ENCODE measurements at places on chromosomes 16 and 17.
A peak's percentile ranks its signal among the peaks of the same experiment; 100 is the strongest.

DNA sequence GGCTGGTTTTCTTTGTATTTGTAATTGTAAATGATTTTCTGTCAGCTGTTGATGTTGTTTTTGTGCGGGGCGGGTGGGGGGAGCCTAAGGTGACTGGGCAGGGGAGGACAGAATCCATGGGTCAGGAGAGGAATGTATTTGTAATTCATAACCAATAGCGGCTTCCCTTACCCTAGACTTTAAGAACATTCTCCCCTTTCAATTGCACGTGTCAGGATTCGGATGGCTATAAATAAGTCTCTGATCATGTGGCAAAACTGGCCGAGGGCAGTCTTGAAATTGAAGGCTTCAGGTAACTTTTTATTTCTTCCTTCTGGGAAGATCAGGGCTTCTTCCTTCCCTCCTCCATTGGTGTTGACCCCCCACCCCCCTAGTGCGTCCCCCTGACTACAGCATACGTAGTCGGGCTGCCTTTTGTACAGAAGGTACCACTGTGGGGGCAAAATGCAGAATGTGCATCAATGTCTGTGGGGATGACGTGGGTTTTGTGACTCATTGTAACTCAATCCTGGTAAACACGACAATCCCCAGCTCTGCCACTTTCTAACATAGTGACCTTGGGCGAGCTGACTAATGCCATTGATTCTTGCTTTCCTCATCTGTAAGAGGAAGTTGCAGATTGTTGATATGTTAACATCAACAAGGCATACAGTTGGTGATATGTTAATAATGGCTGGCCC, 16.2 kb downstream of the MARCHF10 start:
- peak; percentile 63 for DNase-seq

DNA sequence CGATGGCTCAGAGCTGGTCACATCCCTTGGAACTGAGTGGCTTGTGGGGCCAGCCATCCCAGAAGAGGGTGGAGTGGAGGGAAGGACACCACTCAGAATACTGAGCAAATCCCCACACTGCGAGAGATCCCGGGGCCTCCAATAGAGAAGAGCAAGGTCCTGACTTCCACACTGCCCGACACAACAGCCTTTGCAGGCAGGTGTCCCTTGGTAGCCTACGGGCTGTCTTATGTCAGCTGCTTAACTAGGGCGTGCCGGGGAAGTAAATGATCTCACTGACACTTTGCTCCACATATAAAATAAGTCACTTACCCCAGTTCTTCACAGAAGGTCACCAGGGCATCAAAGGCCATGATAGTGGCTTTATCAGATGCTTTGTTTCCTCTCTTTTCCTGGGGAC, 16.1 kb downstream of the RECQL5 start:
- DNase-seq = no peak

DNA sequence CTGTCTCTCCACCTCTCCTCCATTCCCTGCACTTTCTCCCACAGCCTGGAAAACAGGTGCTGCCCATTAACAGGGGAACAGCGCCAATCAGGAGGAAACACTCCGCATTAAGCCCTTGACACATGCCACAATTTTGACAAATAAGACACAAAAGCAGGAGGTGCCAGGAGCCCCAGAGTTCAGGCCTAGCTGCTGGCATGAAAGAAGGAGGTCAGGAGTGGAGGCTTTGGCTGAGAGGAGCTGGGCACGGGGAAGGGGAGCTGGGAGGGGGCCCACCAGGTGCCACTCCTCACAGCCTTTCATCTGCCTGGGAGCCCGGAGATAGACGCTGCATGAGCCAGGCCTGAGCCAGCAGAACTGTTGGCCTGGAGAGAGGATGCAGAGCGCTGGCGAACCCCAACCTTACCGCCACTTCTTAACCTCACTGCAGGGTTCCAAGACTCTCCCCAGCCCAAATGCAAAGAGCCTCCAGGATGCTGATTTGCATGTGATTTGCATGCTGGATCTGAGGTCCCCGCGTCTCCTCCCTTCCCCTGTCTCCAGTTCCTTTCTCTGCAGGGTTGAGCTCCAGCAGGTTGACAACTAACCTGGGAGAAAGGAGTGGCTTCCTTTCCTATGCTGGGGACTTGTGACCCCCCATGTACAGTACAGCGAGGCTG, 139.8 kb upstream of the SDK2 start:
- no peak for DNase-seq

DNA sequence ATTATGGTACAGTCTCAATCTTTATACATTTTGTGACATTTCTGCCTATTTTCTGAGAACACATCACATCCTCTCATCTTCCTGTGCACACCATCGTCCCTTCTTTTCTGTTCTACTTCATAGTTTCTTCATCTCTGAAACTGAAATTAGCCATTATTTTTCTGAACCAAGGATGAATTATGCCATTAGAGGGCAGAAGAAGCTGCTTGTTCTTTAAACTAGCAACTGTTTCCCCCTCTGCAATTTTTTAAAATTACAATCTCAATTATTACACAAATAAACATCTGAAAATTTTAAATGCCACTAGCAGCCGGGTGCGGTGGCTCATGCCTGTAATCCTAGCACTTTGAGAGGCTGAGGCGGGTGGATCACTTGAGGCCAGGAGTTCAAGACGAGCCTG, 41.3 kb downstream of the RBBP6 start:
- DNase-seq = peak; percentile 69

GRCh38 chr16:9738690-9739089, 443.5 kb downstream of the GRIN2A start:
- no peak for DNase-seq

GRCh38 chr17:76421044-76421407, 31.9 kb downstream of the UBE2O start:
- DNase-seq = peak; percentile 10

DNA sequence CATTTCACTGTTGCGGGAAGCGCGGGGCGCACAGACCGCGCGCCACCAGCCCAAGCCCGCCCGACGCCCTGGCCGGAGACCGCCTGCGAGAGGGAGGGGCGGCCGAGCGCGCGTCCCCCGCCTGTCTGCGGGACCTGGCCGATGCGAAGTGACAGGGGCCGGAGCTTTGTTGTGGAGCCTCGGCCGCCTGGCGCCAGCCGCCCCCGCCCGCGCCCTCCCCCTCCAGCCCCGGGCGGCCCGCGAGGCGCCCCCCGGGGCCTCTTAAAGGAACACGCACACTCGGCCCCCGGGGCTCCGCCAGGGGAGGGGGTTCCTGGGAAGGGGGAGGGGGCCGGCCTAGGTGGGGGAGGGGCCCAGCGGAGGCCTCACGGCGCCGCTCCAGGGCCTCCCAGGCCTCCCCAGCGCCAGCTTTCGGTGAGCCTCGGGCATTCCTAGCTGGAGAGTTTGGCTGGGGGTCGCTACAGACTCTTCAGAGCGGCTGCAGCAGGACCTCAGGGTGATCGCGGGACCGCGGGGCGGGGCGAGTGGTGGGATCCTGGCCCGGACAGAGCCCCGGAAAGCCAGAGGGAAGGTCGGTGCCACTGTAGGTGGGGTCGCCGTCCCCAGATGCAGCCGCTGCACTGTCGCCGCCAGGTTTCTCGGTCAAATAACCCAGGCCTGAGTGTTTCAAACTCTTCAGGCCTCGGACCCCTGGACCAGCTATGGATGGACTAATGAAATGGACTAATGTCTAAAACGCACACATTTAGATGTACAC, 2.4 kb upstream of the TBX2 start:
- DNase-seq = peak; percentile 39

- peak; percentile 88 for DNase-seq
Measured at GRCh38 chr17:13346996-13347762, 254.6 kb downstream of the HS3ST3A1 start.

- no peak for DNase-seq
Measured at GRCh38 chr17:2396192-2396567, 4.7 kb downstream of the MNT start.

- no peak for DNase-seq
Measured at GRCh38 chr16:49148410-49148809, 133.2 kb downstream of the CBLN1 start.

- DNase-seq = peak; percentile 100
Measured at GRCh38 chr16:80938004-80938878, 68.4 kb downstream of the CMC2 start.

- peak; percentile 61 for DNase-seq
Measured at GRCh38 chr16:3458278-3458851, 14.9 kb downstream of the NAA60 start.

DNA sequence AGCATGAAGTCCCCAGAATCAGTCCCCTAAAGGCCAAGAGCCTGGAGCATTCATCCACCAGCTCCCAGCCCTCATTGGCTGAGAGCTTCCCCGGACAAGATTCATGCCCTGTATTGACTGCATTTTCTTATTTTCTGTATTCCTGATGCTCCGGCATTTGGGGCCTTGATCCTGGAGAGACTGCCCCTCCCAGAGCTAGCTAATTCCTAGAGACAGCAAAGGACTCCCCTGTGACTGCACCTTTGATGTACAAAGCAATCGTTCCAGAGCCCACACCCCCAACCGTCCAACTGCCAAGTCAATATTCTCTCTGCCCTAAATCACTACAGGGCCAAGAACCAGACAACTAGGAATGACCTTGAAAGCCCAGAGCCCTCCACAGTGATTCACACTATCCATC, 93.4 kb upstream of the CDH5 start:
- DNase-seq = no peak

DNA sequence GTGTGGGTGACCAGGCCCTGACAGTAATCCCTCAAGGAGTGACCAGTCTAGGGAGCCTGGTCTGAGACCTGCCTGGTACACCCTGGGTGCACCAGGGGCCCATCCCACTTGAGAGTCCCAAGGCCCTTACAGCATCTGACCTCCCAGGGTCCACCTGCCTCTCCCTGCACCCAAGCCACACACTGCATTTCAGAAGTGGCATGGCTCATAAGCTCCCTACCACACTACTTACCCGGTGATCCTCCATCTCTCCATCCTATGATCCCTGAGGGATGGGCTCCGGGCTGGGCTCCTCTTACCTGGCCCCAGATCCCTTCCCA, 40.6 kb downstream of the LGALS9 start:
- no peak for DNase-seq

DNA sequence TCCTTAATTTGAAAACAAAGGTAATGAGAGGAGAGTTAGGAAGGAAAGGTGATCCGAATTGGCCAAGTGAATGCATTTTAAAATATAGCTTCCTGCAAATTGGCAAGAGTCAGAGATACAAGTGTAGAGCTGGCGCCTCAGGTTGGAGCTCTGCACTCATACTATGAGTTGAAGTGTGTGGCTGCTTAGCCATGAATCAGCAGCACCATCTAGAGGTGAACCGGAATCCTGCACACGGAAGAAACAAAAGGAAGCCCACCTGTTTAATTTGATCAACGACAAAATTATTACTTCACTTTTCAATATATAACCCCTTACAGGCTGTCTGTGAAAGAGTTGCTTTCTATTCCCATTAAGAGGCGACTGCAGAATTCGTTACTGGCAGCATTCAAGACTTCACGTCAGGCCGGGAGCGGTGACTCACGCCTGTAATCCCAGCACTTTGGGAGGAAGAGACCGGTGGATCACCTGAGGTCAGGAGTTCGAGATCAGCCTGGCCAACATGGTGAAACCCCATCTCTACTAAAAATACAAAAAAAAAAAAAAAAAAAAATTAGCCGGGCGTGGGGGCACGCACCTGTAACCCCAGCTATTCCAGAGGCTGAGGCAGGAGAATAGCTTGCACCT, 1253.7 kb upstream of the CDH8 start:
- no peak for DNase-seq

DNA sequence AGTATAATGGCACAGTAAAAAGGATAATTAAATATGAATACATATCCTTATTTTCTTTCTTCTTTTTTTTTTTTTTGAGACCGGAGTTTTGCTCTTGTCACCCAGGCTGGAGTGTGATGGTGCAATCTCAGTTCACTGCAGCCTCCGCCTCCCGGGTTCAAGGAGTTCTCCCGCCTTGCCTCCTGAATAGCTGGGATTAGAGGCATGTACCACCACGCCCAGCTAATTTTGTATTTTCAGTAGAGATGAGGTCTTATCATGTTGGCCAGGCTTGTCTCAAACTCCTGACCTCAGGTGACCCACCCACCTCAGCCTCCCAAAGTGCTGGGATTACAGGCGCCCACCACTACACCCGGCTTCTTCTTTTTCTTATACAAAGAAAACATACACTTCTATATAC, 12.0 kb downstream of the GABARAPL2 start:
- no peak for DNase-seq

DNA sequence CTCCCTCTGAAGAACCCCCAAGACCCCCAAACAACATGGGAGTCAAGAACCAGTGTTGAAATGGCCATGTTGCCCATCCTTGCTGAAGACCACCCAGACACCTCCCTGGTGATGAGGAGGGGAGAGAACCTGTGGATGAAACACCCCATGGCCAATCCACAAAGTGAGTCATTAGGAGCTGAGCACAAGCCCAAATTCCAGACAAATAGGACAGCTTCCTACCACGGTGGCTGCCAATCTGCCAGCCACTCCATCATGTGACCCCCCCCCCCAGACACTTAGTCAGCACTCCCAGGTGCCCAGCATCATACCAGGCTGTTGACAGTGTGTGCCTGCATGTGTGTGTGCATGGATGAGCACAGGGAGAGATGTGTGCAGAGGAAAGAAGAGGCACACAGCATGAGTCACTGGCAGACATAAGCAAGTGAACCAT, 26.4 kb upstream of the RPL38 start:
- DNase-seq = peak; percentile 13

DNA sequence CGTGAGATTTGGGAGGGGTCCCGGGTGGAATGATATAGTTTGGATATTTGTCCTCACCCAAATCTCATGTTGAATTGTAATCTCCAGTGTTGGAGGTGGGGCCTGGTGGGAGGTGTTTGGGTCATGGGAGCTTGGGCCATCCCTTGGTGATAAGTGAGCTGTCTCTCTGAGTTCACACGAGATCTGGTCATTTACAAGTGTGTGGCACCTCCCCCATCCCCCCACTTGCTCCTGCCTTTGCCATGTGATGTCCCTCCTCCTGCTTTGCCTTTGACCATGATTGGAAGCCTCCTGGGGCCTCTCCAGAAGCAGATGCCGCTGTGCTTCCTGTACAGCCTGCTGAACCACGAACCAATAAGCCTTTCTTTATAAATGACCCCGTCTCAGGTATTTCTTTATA, 21.3 kb upstream of the BAIAP2 start:
- DNase-seq = no peak

DNA sequence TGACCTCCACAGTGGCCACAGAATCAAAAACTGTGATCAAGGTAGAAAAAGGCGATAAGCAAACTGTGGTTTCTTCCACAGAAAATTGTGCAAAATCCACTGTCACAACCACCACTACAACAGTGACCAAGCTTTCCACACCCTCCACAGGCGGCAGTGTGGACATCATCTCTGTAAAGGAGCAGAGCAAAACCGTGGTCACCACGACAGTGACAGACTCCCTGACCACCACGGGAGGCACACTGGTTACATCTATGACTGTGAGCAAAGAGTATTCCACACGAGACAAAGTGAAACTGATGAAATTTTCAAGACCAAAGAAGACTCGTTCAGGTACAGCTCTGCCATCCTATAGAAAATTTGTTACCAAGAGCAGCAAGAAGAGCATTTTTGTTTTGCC, 83.6 kb downstream of the C17orf58 start:
- DNase-seq = no peak

DNA sequence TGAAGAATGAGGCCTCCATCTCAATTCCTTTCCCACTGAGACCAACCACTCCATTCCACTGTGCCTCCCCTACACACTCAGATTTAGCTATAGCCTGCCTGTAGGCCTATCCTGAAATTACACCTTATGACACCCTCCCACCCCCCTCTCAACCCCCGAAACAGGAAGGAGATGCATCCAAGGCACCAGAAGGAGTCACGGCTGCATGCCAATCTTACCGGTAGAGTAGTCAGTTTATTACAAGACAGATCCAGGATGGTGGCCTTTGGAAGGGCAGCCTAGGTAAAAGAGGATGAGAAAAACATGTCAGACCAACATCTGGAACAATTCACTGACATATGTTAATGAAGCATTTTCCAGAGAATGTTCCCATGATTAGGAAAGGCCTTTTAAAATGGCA, 2.6 kb downstream of the LRRC59 start:
- DNase-seq = no peak
